Progenitor cell of endocrine pancreas (in vitro differentiated cells): ENCODE measurements at places on chromosomes 3 and 15. TPM values are rescaled to one million over a fixed set of nuclear protein-coding genes. Genes with fewer than 3 reads are reported as not detected.

DNA sequence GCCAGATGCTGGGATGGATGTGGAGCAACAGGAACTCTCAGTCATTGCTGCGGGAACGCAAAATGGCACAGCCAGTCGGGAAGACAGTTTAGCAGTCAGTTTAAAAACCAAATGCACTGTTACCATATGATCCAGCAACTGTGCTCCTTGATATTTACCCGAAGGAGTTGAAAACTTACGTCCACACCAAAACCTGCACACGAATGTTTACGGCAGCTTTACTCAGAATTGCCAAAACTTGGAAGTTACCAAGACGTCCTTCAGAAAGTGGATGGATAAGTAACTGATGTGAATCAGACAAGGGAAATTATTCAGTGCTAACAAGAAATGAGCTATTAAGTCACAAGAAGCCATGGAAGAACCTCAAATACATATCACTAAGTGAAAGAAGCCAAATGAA is 36.1 kb upstream of the SLC41A3 start:
- no peaks in the 10 kb centered on the region for H3K4me1 ChIP-seq
- no peaks in the 10 kb centered on the region for H3K36me3 ChIP-seq
- H3K4me3 ChIP-seq, result no peak overlapping the region
- DNase-seq, result no peak
- no peak overlapping the region for H3K27ac ChIP-seq
- H3K27me3 ChIP-seq, result no peaks in the 10 kb centered on the region

GRCh38 chr3:48662753-48663488 is at the start of gene CELSR3:
CELSR3 (minus strand) TSS chr3:48662886; CDS start chr3:48662634, 252 bp downstream.
- DNase-seq, result peak; percentile 69
- H3K27ac ChIP-seq, result peak within 1 kb of the TSS; percentile 99
- peaks cover 8% of the 10 kb centered on the region for H3K4me1 ChIP-seq
- peak within 1 kb of the TSS; percentile 96 for H3K4me3 ChIP-seq
- peaks cover 3% of the 10 kb centered on the region for H3K27me3 ChIP-seq

DNA sequence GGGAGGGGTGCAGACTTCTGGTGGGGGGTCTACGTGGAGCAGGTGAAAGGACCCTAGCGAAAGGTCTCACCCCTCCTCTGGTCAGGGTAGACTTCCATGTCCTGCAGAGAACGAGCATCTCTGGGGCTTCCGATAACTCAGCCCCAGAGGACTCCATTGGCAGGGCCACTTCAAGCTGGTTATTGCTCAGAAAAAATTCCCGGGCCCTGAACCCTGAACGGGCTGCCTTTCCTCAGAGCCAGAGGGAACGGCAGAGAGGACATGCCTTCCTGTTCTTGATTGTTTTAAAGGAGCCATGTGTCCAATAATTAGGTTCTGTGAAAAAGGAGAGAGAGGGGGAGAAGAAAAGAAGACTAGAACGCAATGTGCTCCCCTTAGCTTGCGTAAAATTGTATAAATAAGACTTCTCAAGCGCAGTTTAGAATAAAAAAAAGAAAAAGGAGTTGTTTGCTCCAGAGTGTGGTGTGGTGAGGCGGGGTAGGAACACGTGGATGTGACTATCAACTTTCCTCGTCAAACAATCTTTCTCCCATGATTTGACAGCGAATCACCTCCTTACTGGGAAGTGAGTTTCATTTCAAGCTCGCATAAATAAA is 193.4 kb upstream of the UBE2E1 start:
- no peak overlapping the region for H3K27ac ChIP-seq
- no peaks in the 10 kb centered on the region for H3K36me3 ChIP-seq
- no peak for DNase-seq
- H3K27me3 ChIP-seq, result peaks cover 12% of the 10 kb centered on the region

GRCh38 chr15:28100516-28101195 is 1.5 kb upstream of the OCA2 start:
- H3K4me1 ChIP-seq, result peaks cover 5% of the 10 kb centered on the region
- H3K27me3 ChIP-seq, result peaks cover 84% of the 10 kb centered on the region
- H3K27ac ChIP-seq, result no peak overlapping the region
- H3K36me3 ChIP-seq, result no peaks in the 10 kb centered on the region
- H3K4me3 ChIP-seq, result no peak overlapping the region

- peaks cover 12% of the 10 kb centered on the region for H3K4me1 ChIP-seq
- H3K27me3 ChIP-seq, result no peaks in the 10 kb centered on the region
- H3K36me3 ChIP-seq, result peaks cover 1% of the 10 kb centered on the region
- no peak for DNase-seq
These were observed 14.4 kb upstream of the CLDN1 start for GRCh38 chr3:190336516-190337189.

- H3K36me3 ChIP-seq, result no peaks in the 10 kb centered on the region
- H3K4me1 ChIP-seq, result no peaks in the 10 kb centered on the region
- H3K4me3 ChIP-seq, result no peak overlapping the region
- H3K27ac ChIP-seq, result no peak overlapping the region
- no peak for DNase-seq
These were observed 15.3 kb upstream of the PLCL2 start for GRCh38 chr3:16869261-16870005.

DNA sequence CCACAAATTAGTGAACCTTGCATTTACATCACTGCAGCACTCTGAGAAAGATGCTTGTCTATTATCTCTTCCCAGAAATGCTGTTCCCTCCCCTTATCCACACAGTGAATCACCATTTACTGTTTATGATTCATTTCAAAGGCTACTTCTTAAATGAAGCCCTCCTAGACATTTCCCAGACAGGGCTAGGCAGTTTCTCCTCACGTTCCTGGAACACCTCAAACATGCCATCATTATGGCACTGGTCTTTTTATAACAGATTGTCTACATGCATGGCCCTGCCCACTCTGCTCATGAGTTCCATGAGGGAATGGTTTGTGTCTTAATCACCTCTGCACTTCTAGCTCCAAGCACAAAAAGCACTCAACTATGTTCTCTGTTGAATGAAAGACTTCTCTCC is 32.2 kb upstream of the TM2D3 start:
- H3K27me3 ChIP-seq, result no peaks in the 10 kb centered on the region
- peaks cover 8% of the 10 kb centered on the region for H3K4me1 ChIP-seq
- DNase-seq, result no peak
- no peak overlapping the region for H3K27ac ChIP-seq
- no peak overlapping the region for H3K4me3 ChIP-seq

Gene LAMB2
- total RNA-seq, result 273 and 278 TPM in 2 replicates

Gene ESYT3
- 1.8 and 3.5 TPM in 2 replicates for total RNA-seq

DNA sequence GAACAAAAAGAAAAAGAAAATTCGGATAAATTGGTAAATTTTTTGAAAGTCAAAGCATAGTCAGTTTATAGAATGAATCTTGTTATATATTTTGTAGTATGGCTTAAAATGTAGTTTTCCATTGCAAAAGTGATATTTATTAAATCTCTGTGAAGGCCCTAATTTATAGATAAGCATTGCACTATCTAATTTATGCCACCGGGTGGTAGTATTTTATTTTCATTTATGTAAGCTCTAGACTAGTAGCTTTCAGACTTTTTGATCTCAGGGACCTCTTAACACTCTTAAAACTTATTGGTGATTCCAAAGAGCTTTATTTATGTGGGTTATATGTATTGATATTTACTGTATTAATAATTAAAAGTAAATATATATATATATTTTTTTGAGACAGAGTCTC is 133.9 kb upstream of the LRRFIP2 start:
- H3K27ac ChIP-seq, result no peak overlapping the region
- peaks cover 12% of the 10 kb centered on the region for H3K4me1 ChIP-seq
- H3K27me3 ChIP-seq, result no peaks in the 10 kb centered on the region
- H3K4me3 ChIP-seq, result no peak overlapping the region
- H3K36me3 ChIP-seq, result peaks cover 7% of the 10 kb centered on the region

Gene IL17RD
- 30.4 and 37.9 TPM in 2 replicates for total RNA-seq

- no peaks in the 10 kb centered on the region for H3K36me3 ChIP-seq
- no peak overlapping the region for H3K4me3 ChIP-seq
- H3K27ac ChIP-seq, result no peak overlapping the region
- H3K27me3 ChIP-seq, result no peaks in the 10 kb centered on the region
These were observed 227.6 kb downstream of the MBNL1 start for GRCh38 chr3:152496286-152496685.

Gene ZBTB38
- 25.8 and 27.0 TPM in 2 replicates for total RNA-seq

Gene B3GALNT1
- 20.9 and 22.6 TPM in 2 replicates for total RNA-seq

Gene LSAMP
- total RNA-seq, result 20.7 and 23.4 TPM in 2 replicates

GRCh38 chr3:156321945-156322344 is 201.6 kb downstream of the KCNAB1 start:
- no peak overlapping the region for H3K4me3 ChIP-seq
- H3K27me3 ChIP-seq, result no peaks in the 10 kb centered on the region

GRCh38 chr3:187737006-187737367 is 8.3 kb downstream of the BCL6 start:
- peaks cover 20% of the 10 kb centered on the region for H3K27me3 ChIP-seq
- H3K4me1 ChIP-seq, result peaks cover 30% of the 10 kb centered on the region
- H3K27ac ChIP-seq, result no peak overlapping the region
- DNase-seq, result no peak
- peaks cover 3% of the 10 kb centered on the region for H3K36me3 ChIP-seq

DNA sequence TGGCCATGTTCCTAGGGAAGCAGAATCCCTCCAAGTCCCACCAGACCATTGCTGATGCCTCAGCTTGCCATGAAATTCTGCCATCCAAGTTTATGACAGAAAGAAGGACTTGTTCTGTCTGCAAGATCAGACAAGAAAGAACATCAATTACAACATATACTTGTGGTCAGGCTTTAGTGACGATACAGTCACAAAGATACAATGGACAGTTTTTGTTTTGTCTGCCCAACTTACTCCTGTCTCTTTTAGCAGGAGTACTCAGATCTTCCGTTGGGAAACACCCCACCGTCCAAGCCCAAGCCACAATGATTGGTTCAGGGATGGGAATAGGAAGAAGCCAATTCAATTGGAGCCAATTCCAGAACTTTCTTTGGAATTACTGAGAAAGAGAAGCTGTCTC is 15.7 kb downstream of the KLHL6 start:
- no peaks in the 10 kb centered on the region for H3K36me3 ChIP-seq
- no peaks in the 10 kb centered on the region for H3K4me1 ChIP-seq
- H3K27me3 ChIP-seq, result peaks cover 5% of the 10 kb centered on the region
- no peak overlapping the region for H3K27ac ChIP-seq
- no peak for DNase-seq

- DNase-seq, result no peak
- H3K4me3 ChIP-seq, result peak overlapping the region; percentile 86
- H3K36me3 ChIP-seq, result no peaks in the 10 kb centered on the region
- H3K27ac ChIP-seq, result peak overlapping the region; percentile 95
- H3K4me1 ChIP-seq, result peaks cover 17% of the 10 kb centered on the region
These were observed 1.3 kb downstream of the PIK3CA start for GRCh38 chr3:179149406-179149867.

Gene CSPG5
- 1.7 and 2.5 TPM in 2 replicates for total RNA-seq

GRCh38 chr3:170999737-171000242 is 26.7 kb downstream of the SLC2A2 start:
- no peak for DNase-seq
- H3K36me3 ChIP-seq, result no peaks in the 10 kb centered on the region

Gene ANKRD63
- not detected in 2 replicates for total RNA-seq

GRCh38 chr15:81957698-81958097 is 88.1 kb downstream of the MEX3B start:
- no peaks in the 10 kb centered on the region for H3K4me1 ChIP-seq
- H3K4me3 ChIP-seq, result no peak overlapping the region
- no peaks in the 10 kb centered on the region for H3K27me3 ChIP-seq
- H3K36me3 ChIP-seq, result peaks cover 3% of the 10 kb centered on the region
- DNase-seq, result no peak
- H3K27ac ChIP-seq, result no peak overlapping the region

Gene GHRL
- total RNA-seq, result 31.8 and 45.8 TPM in 2 replicates

DNA sequence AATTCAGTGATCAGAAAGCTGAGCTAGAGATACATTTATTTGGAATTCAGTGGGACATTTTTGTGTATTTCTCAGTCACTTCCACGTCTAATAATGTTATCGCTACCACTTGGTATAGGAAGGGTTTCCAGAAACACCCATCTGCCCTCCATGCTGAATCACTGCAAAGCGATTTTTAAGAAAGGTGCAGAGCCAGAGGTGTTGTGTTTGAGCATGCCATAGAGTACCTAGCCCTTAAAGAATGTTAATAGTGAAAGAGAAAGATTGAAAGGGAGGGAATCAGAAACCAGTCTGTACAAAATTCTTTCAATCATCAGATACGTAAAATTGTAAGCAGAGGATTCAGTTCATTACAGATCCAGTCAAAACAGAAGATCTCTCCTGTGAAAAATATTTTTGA is 80.1 kb upstream of the ARL6 start:
- no peaks in the 10 kb centered on the region for H3K4me1 ChIP-seq
- no peak overlapping the region for H3K4me3 ChIP-seq
- H3K27me3 ChIP-seq, result no peaks in the 10 kb centered on the region
- no peaks in the 10 kb centered on the region for H3K36me3 ChIP-seq
- no peak overlapping the region for H3K27ac ChIP-seq

Gene SERPINI2
- 1.8 and 2.0 TPM in 2 replicates for total RNA-seq

Gene C3orf85
- not detected in 2 replicates for total RNA-seq

GRCh38 chr3:107045791-107046190 is 331.4 kb upstream of the CCDC54 start:
- DNase-seq, result no peak
- no peak overlapping the region for H3K27ac ChIP-seq
- no peaks in the 10 kb centered on the region for H3K4me1 ChIP-seq
- no peaks in the 10 kb centered on the region for H3K36me3 ChIP-seq
- no peak overlapping the region for H3K4me3 ChIP-seq

GRCh38 chr3:181847276-181847675 is 135.6 kb downstream of the SOX2 start:
- DNase-seq, result no peak
- H3K4me1 ChIP-seq, result peaks cover 26% of the 10 kb centered on the region
- no peak overlapping the region for H3K4me3 ChIP-seq
- no peaks in the 10 kb centered on the region for H3K36me3 ChIP-seq
- H3K27me3 ChIP-seq, result no peaks in the 10 kb centered on the region

GRCh38 chr3:189103208-189103607 is 68.6 kb upstream of the TPRG1 start:
- no peak overlapping the region for H3K27ac ChIP-seq
- peaks cover under 1% of the 10 kb centered on the region for H3K27me3 ChIP-seq
- no peak overlapping the region for H3K4me3 ChIP-seq
- no peak for DNase-seq

- peaks cover 45% of the 10 kb centered on the region for H3K4me1 ChIP-seq
- H3K27me3 ChIP-seq, result no peaks in the 10 kb centered on the region
- H3K36me3 ChIP-seq, result peaks cover 9% of the 10 kb centered on the region
- H3K4me3 ChIP-seq, result no peak overlapping the region
These were observed 44.4 kb downstream of the FLNB start for GRCh38 chr3:58052373-58053273.

Gene P2RY14
- not detected in 2 replicates for total RNA-seq

Gene AMT
- total RNA-seq, result 29.8 and 32.8 TPM in 2 replicates

DNA sequence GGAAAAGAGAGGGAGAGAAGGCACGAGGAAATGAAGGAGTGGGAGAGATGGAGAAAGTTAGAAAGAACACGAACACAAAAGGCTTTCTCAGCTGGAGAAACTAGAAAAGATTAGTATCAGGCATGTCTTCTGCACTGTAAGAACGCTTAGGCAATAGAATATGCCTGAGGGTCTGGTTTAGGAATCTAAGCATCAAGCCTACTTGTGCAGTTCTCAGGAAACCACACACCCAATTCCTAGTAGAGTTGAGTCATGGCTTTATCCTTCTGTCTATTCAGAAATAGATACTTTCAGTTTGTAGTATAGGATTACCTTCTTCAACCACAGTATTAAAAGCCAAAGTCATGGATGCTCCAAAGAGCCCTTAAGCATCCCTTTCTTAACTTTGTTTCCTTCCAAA is 969.4 kb downstream of the NTRK3 start:
- no peaks in the 10 kb centered on the region for H3K4me1 ChIP-seq
- H3K27ac ChIP-seq, result no peak overlapping the region
- H3K4me3 ChIP-seq, result no peak overlapping the region
